Choroid plexus epithelial cell (primary cell): ENCODE measurements at places on chromosomes 7 and 10.

- peak; percentile 38 for DNase-seq
These were observed 17.8 kb upstream of the ZKSCAN1 start for GRCh38 chr7:99997545-99998137.

DNA sequence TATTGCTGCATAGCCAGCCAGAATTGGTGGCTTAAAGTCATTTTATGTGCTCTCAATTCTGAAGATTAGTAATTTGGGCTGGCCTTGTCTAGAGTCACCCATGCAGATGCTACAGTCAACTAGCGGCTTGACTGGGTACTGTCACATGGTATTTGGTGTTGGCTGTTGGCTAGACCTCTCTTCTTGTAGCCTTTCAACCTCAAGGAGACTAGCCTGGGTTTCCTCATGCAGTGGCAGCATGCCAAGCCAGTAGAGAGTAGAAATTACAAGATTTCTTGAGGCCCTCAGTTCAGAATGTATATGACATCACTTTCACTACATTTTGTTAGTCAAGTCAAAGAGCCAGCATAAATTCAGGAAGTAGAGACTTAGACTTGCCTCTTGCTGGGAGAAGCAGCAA, 3.7 kb upstream of the ZNF800 start:
- DNase-seq: peak; percentile 45

- DNase-seq: peak; percentile 91
These were observed 16.1 kb downstream of the MYOF start for GRCh38 chr10:93465806-93466675.

- peak; percentile 48 for DNase-seq
These were observed 181.1 kb downstream of the PLCE1 start for GRCh38 chr10:94174838-94175237.

GRCh38 chr7:130136579-130137167, 66.3 kb downstream of the KLHDC10 start:
- DNase-seq: no peak

DNA sequence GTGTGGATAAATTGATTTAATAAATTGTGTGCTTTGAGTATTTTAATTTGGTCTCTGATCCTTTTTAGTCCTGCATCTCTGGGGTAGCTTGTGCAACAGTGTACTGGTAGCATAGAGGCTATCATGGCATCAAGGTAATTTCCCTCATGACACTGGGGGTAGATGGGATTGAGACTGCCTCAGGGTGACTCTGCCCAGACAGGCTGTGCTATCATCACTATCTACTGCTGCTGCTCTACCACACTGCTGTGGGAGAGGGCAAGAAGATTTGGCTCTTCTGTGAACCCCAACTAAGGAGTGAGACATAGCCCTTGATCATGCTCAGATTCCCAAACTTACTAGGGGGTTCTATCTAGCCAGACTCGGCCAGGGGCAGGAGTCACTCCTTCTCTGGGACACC, 43.6 kb upstream of the JAZF1 start:
- no peak for DNase-seq

DNA sequence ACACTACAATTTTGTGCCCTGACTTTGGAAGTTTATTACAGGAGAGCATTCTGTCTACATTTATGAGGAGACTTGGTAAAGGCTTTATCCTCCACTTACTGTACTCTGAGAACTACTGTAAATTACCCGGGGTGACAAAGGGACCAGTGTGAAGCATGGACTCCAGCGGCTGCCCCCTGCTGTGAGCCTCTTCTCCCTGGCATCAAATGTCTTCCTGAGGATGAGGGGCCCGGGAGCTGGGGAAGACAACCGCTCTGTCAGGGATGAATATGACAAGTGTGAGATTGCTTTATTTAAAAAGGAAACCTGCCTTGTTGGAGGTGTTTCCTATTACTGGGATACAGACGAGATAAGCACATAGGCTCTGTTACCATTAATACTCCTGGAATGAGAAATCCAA, 714.8 kb downstream of the CCSER2 start:
- no peak for DNase-seq

DNA sequence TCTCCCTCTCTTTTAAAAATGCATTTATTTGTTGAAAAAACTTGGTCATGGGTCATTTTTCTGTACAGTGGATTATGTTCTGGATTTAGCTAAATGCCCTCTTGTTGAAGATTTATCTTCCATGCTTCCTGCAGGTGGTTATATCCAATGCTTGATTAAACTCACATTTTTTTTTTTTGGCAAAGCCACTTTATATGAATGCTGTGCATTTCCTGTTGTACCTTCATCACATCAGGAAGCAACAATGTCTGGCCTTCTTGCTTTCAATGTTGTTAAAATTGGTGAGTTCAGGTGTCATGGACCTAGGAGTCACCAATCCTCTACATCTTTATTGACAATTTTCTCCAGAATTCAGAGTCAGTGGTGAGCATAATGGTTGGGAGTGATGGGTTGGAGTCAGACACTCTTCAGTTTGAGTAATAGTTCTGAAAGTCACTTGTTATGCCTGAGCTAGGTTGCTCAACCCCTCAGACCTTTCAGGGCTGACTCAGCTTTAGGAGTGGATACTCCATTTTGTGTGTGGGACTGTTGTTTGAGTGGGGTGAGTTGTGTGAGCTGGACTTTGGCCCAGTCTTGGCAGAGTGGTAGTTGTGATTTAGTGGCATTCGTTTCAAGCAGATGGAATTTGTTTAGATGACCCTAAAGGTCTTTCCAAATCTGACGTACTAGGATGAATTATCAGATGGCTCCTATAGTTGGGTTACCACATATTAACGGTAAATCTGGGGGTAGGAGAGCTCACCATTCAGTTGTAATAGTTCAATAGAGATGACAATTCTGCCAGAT, 213.5 kb upstream of the ZNF32 start:
- peak; percentile 69 for DNase-seq

- no peak for DNase-seq
These were observed 1198.5 kb upstream of the SORCS1 start for GRCh38 chr10:108362961-108363360.

DNA sequence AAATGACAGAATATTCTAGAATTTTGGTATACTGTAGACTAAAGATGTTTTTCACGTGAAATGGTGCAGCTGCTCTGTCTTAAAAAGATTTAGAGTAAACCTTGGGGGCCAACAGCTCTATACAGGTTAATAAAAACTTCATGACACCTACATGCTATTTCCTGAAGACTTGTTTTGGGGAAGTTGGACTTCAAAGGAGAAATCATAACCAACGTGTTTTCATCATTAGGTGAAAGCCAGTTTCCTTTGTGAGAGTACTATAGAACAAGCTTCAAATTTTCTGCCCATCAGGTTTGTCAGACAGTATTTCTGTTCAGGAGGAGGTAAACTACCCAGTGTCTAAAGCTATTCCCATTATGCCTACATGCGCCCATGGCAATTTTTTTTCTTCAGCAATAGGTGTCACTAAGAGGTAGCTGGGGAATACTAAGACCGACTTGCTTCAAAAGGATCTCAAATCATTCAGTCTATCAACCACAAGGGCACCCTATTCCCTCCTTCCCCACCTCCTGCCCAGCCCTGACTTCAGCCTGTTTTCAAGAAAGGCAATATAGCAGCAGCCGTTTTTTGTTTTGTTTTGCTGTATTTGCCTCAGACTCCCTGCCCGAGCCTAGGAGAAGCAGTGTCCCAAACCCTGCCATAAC, 237.3 kb upstream of the SP8 start:
- no peak for DNase-seq

DNA sequence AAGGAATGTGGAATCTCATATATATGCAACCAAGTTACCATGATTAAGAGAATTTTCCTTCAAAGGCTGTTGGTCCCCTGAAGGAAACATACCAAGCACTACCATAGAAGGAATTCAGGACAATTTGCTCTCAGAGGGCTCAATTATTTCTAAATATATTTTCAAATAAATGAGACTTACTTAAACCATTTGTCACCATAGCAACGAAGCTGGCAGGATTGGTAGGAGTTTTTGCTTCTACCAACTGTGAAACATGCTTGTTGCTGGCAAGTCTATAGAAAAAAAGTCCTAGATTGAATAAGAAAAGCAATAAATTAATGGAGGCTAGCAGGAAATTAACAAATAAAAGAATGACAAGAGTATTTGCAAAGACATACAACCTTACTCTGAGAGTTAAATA, 156.9 kb upstream of the NPSR1 start:
- DNase-seq: no peak

GRCh38 chr10:114081911-114082583, 38.4 kb downstream of the ADRB1 start:
- no peak for DNase-seq

GRCh38 chr10:32411797-32412498, 34.0 kb upstream of the CCDC7 start:
- peak; percentile 7 for DNase-seq

DNA sequence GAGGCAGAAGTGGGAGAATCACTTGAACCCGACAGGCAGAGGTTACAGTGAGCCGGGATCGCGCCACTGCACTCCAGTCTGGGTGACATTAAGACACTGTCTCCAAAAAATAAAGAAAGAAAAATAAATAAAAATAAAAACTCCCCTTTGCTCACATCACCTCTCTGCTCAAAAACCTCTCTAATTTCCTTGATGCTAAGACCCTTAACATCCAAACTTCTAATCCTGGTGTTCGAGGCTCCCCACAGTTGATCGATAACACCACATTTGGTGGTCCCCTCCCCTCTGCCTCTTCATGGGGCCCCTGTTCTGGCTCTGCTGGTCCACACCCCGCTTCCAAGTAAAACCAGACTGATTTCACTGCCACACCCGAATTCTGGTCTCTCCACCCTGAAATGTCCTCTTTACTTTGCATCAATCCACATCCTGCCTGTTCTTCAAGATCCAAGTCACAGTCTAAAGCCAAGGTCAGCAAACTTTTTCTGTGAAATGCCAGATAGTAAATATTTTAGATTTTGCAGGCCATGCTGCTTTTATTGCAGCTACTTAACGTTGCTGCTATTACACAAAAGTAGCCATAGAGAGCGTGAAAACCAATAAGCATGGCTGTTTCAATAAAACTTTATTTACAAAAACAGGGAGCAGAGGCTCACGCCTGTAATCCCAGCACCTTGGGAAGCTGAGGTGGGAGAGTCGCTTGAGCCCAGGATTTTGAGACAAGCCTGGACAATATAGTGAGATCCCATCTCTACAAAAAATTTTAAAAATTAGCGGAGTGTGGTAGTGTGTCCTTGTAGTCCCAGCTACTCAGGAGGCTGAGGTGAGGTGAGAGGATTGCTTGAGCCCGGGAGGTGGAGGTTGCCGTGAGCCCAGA, 11.8 kb downstream of the MOSPD3 start:
- DNase-seq: no peak

DNA sequence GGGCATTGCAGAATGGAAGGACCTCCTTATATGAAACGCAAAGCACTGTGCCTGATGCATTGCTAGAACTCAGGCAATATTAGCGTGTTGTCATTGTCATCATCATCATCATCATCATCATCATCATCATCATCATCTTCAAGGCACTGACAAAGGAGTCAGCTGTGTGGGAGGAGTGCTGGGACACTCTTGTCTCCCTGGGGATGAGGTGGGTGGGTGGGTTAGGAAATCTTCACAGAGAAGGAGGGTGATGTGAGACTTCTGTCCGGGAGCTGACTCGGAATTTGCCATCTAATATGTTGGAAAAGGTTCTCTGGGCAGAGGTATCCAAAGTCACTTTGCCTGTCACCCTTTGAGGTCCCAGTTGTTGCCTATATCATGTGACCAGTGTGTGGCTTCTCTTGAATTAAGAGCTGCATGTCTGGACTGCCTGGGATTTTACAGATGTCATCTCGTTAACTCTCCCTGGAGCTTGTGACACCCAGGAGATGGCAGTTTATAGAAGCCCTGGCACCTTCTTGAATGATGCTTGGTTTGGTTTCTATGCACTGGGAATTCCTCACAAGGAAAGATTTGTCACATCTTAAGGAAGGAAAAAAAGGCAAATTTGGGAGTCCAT, 7.1 kb downstream of the HTRA1 start:
- no peak for DNase-seq

DNA sequence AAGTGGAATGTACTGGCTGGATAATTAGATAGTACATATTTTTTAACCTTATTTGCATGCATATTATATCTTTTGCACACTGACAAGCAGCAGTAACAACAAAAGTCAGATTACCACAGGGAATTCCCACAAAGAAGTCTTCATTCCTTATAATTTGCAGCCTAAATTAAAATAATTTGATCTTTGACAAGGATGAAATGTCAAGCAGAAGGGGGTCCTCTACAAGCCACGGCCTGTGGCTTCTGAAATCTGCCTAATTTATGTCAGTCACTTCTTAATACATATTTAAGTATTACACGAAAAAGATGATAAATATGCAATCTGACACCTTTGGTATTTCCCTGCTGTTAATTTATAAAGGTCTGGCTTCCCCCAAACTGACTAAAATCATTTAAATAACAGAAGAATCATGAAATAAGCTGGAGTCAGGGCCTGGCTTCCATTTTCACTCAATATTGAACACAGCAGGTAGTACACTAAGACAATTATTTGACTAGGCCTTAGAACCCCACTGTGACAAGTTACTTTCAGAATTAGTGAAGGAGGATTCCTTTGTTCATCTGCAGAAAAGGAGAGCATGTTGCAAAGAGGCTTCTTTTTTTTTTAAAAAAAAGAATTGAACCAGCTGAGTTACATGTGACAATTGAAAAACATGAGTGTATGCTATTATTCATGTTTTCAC, 351.1 kb upstream of the ETV1 start:
- DNase-seq: no peak

DNA sequence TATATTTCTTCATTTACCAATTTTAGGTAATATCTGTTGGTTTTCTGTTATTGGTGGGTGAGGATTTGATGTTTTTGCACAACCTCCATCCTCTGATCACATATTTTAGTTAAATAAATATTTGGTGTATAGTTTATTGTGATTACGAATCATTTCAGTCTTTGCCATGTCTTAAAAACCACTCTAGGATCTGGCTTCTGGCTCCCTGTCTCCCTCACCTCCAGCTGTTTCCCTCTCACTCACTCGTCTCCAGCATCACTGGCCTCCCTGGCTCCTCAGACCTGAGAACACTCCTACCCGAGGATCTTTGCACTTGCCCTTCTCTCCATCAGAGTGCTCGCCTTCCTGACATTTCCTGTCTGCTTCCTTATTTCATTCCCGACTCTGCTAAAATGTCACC, 50.7 kb upstream of the NRF1 start:
- DNase-seq: no peak

DNA sequence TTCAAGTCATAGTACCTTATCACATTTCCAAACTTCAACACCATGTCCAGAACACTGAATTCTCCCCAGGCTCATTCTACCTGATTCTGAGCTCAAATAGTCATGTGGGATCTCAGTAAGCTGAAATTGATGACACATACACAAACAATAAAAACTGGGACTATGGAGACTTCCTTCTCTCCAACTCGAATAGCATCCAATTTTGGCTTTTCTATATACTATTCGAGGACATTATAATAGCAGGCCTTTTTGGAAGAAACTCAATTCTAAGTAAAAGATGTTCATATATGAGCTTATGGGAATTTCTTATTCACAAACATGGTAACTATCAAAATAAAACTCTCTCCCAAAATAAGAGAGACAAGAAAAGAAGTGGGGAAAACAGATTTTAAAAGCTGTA, 551 bp upstream of the TAS2R40 start:
- DNase-seq: no peak

- DNase-seq: no peak
These were observed 47.6 kb downstream of the ZMIZ1 start for GRCh38 chr10:79116368-79116767.
